ENCODE measurements at places on chromosomes 11 and 22.

GRCh38 chr22:48505891-48506290, 1321.8 kb downstream of the BRD1 start:
- DNase-seq: no peak

- no peak for DNase-seq
These were observed 1.3 kb upstream of the ARAP1 start for GRCh38 chr11:72753341-72754148.

DNA sequence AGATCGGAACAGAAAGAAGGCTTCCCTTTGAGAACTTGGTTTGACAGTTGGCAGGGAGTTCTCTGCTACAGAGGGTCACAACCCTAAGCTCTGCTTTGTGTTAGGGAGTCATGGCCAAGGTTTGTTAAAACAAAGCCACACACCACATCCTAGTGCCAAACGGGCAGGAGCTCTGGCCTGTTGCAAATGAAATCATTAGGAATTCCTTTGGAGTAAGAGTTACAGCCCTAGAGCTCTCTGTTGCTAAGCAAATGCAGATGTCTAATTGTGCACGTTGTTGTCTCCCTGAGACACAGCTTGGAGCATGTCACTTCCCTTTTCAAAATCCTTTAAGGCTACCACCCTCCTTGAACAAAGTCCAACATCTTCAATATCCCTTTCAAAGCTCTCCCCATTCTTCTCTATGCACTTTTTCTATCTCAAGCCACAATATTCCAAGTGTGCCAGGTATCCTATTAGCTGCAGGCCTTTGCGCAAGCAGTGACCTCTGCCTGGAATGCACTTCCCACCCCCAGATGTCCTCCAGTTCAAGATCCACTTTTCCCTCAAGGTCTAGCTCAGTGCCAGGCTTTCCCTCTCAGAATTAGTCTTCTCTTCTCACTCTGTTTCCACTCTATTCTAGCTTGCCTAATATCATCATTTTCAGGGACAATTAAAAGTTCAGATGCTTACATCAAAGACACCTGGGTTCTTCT, 253.7 kb upstream of the POU2AF2 start:
- DNase-seq: no peak

GRCh38 chr11:93736129-93736528, 5.2 kb downstream of the TAF1D start:
- DNase-seq: no peak

DNA sequence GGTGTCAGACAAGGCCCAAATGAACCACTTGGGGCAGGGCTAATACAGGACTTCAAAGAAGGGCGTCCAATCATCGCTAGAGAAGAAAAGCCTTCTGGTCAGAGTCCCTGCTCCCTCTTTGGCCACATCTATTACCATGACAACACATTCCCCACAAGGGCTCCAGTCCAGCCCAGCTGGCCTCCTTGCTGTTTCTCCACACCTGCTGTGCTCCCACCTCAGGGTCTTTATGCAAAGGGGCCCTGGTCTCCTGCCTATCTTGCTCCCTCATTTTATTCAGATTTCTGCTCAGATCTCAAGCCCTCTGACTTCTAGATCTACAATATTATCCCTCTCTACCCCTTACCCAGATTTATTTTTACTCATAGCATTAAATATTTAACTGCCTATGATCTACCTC, 58.0 kb upstream of the KIRREL3 start:
- no peak for DNase-seq

GRCh38 chr11:92453055-92453454, 228.4 kb downstream of the FAT3 start:
- no peak for DNase-seq

GRCh38 chr22:34067031-34067430, 146.8 kb upstream of the LARGE1 start:
- DNase-seq: no peak

DNA sequence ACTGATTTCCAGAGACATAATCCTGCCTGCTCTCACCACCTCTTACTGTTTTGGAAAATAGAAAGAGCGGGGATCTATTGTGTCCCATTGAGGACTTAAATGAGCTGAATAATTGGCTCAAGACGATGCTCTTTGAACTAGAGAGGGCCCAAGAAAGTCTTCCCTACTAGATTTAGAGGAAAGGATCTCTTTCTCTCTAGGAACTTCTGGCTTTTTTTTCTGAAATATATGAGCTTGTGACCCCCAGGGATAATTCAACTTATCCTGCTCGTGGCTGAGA, 461.4 kb upstream of the KIRREL3 start:
- DNase-seq: no peak

- no peak for DNase-seq
These were observed 4.9 kb upstream of the TTLL1 start for GRCh38 chr22:43094085-43094484.

DNA sequence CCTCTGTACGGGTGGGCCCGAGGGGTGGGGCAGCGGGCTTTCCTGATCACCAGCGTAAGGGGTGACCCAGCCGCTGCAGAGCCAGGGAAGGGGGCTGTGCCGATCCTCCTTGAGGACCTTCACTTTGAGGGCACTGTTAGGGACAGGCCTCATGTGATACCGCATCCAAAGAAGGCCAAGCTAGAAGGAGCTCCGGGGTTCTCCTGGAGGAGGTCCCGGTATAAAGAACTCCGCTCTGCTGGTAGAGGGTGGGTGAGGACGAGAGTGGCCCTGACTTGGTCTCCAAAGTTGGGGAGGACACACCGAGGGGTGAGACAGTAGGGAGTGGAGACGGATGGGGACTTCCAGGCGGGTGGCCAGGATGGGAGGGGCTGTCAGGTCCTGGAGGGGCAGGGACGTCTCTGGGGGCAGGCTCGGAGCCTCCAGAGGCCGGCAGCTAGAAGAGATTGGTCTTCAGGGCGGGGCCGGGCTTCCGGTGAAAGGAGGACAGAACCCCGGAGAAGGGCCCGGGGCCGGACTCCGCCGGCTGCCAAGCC, 4.6 kb downstream of the PHOX2A start:
- peak; percentile 18 for DNase-seq

- DNase-seq: no peak
These were observed 26.5 kb downstream of the CTNND1 start for GRCh38 chr11:57787920-57788702.

All from NCI-H460 (cell line).